ENCODE measurements at places on chromosomes 6 and 20.

GRCh38 chr20:35947489-35947888 lies 6.8 kb downstream of the SCAND1 start:
- DNase-seq, result peak; percentile 28

GRCh38 chr20:50271176-50271575 lies 80.5 kb downstream of the CEBPB start:
- DNase-seq, result no peak

DNA sequence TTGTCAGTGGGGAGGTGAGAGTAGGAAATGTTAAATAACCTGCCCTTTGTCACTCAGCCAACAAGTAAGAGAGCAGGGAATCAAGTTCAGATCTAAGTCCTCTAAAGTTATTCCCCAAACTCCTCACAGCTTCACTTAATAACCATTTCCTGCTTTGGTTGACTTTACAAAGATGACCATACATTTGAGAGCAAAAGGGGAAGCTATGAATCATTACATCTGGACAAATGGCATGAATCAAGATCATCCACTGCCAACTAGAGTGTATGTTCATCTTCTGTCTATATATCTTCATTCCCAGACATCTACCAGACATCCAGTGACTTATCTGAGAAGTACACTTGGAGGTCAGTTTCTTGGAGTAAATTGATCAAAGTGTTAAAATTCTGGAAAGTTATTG lies 15.1 kb upstream of the HIVEP2 start:
- peak; percentile 51 for DNase-seq

GRCh38 chr6:119881416-119881815 lies 531.9 kb upstream of the MAN1A1 start:
- peak; percentile 16 for DNase-seq

- DNase-seq, result no peak
These were observed 25.9 kb upstream of the EFHC1 start for GRCh38 chr6:52394251-52394666.

DNA sequence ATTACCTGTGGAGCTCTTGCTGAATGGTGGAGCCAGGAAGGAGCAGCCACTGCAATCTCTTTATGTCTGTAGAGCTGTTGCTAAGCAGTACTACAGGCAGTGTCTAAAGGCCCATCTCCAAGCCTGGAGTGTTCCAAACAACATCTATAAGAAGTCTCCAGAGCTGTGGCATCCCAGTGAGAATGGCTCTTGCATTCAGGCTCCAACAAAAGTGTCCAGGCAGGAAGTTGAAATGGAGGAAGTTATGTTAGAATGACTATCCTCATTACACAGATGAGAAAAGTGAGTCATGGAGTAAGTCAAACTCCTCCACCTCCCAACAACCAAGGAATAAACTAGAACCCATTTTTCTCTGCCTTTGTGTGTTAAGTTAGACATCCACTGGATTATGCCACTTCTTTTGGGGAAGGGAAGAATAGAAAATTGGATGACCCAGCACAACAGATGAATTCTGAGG lies 288.5 kb upstream of the STXBP5 start:
- peak; percentile 56 for DNase-seq

- DNase-seq, result no peak
These were observed 143.6 kb upstream of the KCNG1 start for GRCh38 chr20:51166489-51166888.

- DNase-seq, result no peak
These were observed 71.2 kb upstream of the CCN6 start for GRCh38 chr6:111982681-111983080.

DNA sequence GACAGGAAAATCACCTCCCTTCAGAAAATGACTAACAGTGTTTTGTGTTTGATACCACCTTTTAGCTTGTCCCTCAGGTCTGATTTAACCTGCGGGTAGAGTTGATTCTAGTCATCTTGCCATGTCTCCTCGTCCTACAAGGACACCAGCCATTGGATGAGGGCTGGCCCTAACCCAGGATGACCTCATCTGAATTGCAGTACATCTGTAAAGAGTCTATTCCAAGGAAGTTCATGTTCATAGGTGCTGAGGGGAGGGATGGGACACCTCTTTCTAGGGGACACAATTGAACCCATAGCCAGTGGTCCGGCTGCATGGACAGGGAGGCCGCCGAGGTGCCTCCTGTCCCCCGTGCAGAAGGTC lies 52.0 kb upstream of the DACT2 start:
- DNase-seq, result no peak

All from fibroblast of pulmonary artery (primary cell).